Central memory CD4-positive, alpha-beta T cell (primary cell): ENCODE measurements at places on chromosomes 13 and 19.
A peak's percentile ranks its signal among the peaks of the same experiment; 100 is the strongest.

DNA sequence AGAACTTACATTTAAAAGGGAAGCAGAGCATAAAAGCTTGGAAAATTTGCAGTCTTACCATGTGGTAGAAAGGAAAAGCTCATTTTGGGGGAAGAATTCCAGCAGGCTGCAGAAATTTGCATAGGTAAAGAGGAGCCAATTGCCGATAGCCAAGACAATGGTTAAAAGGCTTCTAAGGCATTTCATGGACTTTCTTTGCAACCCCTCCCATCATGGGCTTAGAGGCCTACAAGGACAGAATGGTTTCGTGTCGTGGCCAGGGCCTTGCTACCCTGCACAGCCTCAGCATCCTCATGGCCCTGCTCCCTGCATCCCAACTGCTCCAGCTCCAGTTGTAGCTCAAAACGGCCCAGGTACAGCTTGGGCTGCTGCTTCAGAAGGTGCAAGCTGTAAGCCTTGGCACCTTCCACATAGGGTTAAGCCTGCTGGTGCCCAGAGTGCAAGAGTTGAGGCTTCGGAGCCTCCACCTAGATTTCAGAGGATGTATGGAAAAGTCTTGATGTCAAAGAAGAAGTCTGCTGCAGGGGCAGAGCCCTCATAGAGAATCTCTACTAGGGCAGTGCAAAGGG, 420.3 kb downstream of the PCDH17 start:
- DNase-seq, result no peak

DNA sequence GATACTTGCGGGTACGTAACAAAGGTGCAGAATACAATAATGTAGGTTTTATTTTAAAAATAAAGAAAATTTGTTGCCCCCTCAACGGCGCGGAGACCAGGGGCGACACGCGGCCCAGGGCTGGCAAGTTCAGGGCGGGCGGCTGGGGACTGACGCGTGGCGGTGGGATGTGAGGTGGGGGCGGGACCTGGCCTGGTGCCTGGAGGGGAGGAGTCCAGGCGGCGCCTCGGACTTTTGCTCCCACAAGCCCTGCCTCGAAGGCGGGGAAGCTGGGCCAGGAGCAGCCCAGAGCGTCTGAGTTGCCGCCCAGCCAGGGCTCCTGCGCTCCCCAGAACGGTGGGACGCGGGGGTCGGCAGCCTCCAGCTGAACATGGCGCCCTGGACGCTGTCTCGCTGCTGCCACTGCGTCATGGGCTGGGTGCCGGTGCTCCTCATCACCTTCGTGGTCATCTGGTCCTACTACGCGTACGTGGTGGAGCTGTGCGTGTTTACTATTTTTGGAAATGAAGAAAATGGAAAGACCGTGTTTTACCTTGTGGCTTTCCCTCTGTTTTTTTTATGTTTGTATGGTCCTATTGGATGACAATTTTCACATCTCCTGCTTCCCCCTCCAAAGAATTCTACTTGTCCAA, 1122.8 kb upstream of the ATXN8OS start:
- no peak for DNase-seq

- DNase-seq, result peak; percentile 82
These were observed 60.9 kb upstream of the MED4 start for GRCh38 chr13:48155848-48156247.

GRCh38 chr13:77810430-77810829, 108.2 kb downstream of the EDNRB start:
- DNase-seq, result no peak

DNA sequence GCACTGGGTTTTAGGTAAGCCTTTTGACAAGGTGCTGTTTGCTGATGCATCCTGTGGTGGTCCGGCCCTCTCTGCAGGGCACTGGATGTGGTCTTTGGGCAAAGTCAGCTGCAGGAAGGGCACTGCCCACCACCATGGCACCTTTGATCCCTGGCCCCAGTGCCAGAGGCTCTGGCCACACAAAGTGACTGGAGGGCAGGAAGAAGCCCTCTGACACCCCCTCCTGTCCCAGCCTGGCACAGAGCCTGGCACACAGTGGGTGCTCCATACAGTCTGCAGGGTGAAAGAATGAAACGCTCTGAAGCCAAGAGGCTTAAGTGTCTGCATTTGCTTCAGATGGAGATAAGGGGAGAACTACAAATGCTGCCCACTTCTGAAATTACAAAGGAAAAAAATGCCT, 47.6 kb upstream of the CNMD start:
- no peak for DNase-seq

GRCh38 chr19:12703046-12703445, 6.6 kb upstream of the FBXW9 start:
- no peak for DNase-seq

- no peak for DNase-seq
These were observed at the start of gene LILRB5 for GRCh38 chr19:54257116-54257480. TSS of gene LILRB5 (minus strand) at chr19:54257273. CDS start at chr19:54257193, 80 bp downstream.

GRCh38 chr19:13302526-13303270, 152.5 kb downstream of the IER2 start:
- DNase-seq, result no peak

- no peak for DNase-seq
These were observed 165.9 kb downstream of the NDFIP2 start for GRCh38 chr13:79646880-79647279.

DNA sequence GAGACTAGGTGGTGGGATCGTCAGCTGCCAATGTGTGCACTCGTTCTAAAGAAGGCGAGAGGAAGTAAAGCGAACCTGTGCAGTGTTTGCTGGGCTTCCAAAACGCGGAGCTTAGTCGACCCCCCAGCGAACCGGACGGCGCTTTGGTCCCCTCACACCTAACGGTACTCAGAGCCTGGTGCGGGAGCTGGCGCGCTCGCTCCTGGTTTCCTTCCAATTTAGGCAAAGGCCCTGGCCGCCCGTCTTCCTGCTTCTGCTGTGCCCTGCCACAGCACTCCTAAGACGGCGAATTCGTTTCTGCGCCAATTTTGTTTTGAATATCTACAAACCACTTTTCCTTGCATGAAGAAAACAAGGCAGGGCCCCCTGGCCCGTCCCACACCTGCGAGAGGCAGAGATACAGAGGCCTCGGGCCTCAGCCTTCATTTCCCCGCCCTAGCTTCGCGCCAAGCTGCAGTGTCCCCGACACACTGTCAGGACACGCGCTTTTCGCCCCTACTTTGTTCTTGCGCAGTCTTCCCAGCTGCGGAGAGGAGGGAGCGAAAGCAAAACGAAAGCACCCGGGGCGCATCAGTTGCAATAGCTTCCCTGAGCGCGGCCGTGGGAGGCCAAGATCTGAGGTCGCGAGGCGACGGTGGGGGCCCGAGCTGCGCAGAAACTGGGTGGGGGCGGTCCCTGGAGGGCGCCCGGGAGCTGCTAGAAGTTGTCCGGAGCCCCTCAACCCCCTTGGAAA, 111.9 kb downstream of the KCNRG start:
- peak; percentile 49 for DNase-seq

- no peak for DNase-seq
These were observed 599 bp upstream of the F10 start for GRCh38 chr13:113121928-113122471.

DNA sequence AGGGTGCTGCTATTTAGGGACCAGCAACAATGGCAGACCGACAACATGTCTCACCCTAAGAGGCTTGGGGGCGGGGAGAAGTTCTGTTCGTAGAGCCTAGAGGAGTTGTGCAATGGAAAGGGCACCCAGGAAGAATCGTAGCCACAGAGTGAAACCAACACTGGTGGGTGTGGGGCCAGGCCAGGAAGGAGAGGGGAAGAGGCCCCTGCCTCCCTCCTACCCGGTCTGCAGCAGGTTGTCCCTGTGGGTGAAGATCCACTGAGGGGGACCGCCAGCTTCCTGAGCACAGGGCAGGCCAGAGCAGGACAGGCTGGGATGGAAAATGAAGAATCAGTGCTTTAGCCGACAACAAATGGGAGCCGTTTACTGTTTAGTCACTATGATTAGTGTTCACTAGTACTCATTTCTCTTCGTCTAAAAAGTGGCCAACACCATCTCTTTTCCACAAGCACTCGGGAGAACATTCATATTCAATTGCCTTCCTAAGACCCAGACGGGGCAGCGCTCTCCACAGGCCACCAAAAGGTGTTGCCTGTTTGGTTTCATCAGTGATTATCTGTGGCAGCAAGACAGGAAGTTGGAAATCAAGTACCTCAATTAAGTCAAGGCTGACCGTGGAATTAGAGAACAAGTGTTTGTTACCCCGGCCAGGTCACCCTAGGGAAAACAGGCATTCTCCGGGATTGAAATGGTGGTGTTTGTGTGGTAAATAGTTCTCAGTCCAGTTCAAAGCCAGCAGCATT, 1.1 kb upstream of the ATP11A start:
- DNase-seq, result peak; percentile 39
